ENCODE measurements at places on chromosomes 11 and 22.

GRCh38 chr11:74427384-74427886 lies 29.2 kb upstream of the PGM2L1 start:
- no peak for DNase-seq

DNA sequence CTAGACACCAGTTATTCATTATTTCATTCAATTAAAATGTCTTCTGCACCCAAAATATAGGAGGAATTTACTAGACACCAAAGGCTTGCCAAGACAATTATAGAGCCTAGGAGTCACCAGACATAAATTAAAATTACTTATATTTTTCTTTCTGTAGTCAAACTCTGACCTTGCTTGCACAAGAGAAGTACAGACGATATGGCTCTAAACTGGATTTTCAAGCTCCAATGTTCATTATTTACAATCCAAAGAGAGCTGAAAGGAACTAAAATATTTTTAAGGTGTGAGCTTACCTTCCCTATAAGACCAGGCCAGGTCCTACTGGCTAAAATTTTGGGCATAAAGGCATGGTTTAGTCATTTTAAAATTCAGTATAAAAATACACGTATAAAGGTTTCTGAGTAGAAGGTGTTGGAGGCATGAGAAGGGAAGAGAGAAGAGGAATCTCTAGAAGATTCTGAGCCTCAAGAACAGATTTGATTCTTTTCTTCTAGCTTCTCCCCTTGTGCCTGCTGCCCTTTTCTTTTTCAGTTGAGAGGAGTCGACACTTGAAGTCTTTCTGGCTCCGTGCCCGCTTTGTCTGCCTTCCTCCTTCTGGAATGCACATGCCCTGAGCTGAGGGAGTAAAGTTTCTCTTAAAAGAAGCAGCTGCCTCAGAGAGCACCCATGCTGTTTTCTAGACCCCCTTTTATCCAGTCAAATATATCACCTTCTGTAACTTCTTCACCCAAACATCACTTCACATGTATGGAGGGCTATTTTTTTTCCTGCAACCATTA lies 13.5 kb downstream of the C11orf97 start:
- DNase-seq: no peak

GRCh38 chr11:33542921-33543320 lies 157.7 kb downstream of the C11orf91 start:
- DNase-seq: peak; percentile 10

DNA sequence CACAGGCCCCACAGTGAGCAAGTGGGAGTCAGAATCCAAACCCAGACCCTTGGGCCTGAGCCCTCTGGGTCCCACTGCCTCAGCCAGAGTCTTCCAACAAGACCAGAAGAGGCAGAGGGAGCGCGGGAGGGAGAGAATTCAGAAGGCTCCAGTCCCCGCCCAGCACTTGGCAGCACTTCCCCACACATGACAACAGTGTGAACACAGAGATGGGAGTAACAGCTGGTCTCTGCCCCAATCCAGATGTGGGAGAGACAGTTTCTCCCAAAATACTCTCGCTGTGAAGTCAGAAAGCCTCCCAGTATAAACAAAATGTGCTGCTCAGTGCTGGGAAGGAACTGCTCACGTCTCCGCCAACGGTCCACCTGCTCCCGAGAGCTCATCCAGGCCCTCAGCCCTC lies 219.9 kb downstream of the MN1 start:
- no peak for DNase-seq

DNA sequence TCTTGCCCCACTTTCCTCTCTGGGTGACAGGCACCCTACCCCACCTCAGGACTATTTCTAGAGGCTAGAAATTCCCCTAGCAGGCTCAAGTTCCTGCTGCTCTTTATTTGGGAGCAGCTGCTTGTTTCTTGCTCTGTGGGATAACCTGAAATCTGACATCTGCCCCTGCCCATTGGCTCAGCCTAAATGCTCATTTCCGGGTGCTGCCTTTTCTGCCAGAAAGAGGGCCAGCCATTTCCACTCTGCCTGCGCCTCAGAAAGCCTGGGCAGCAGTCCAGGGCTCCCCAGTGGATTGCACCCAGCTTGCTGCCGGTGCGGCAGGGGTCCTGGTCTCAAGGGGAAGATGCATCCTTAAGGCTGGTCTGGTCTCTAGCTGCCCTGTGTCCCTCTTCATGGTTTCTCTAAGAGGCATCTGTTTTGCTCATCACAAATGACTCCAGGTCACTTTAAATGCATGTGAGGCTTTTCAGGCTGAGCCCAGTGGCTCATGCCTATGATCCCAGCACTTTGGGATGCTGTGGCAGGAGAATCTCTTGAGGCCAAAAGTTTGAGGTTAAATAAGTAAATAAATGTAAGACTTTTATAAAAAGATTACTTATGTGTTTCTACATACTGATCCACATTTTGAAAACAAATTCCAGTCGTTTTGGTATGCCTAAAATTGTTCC lies 10.3 kb upstream of the PNPLA5 start:
- DNase-seq: no peak

GRCh38 chr22:39454385-39454871 lies 2.4 kb upstream of the MGAT3 start:
- no peak for DNase-seq

- no peak for DNase-seq
These were observed 79.2 kb upstream of the GRIK4 start for GRCh38 chr11:120432056-120433018.

DNA sequence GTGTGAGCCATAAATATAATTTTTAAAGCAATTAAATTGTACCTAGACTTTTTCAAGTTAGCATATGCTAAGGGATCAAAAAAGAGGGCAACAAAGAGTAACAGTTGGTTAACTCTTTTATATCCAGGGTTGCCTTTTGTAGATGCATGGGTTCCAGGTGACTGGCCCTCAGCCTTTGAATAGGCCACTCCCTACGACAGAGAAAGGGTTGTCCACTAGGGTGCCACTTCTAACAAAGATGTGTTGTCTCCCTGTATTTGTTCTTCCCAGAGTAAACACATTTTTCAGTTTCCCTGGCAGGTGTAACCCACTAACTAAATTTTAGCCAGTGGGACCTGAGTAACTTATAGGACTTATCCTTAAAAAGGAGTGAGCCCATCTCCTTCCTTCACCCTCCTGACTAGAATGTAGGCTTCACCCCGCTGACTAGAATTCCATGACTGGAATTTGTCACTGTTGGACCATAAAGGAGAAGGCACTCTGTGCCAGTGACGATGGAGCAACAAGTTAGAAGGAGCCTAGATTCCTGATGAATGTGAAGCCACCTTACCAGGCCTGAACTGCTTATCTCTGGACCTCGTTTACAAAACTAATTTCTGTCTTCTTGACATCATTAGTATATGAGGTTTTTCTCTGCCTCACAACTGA lies 16.6 kb downstream of the TUG1 start:
- DNase-seq: no peak

DNA sequence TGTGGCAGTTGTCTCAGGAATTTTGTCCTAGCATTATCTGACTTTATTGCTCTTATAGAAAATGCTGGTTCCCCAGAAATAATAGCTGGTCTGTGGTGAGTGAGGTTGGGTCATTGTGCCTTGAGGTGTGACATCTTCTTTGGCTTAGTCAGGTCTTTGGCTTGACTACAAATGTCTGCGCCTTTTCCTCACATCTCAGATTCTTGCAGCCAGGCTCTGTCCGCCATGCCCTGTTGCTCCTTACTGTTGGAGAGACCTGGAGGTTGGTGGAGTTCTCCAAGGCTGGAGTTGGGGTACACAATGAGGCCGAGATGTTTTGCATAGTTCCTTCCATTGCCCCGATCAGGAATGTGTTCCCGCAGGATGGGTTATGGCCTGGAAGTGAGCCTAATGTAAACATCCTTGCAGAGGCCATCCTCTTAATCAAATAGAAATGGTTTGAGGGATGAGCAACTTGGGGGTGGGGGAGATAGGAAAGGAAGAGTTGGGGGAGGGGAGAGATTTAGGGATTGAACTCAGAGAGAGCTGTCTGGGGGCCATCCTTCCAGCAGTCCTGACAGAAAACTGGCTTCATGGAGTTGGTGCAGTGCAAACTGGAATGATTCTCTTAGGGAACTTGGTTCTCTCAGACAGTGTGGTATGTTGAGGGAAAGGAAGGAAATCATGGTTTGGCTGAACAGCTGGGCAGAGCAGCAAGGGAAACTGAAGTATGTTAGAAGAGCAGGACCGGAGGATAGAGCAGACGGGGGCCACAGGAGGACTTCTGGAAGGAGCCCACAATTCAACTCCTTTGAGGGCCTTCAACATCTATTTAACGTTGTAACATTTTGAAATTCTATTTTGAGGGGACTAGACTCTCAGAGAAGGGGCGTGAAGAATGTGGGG lies 49.9 kb downstream of the ZBTB16 start:
- no peak for DNase-seq

DNA sequence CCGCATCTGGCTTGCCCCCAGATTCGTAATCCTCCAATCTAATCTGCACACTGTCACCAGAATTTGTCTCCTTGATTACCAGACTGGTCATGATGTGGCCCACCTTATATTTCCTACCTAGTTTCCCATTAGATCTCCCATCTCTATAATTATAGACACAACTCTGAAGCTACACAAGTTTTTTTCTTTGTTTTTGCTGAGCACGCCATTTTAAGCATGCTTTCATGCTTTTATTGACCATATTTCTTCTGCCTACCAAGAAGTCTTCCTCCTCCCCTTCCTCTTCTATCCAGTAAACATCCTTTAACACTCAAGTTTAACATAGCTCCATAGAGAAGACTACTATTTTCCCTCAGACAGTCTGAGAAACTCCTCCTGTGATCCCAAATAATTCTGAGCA lies 24.3 kb upstream of the DEPDC7 start:
- DNase-seq: no peak

GRCh38 chr22:38867471-38868285 lies 4.3 kb downstream of the CBX6 start:
- DNase-seq: no peak

DNA sequence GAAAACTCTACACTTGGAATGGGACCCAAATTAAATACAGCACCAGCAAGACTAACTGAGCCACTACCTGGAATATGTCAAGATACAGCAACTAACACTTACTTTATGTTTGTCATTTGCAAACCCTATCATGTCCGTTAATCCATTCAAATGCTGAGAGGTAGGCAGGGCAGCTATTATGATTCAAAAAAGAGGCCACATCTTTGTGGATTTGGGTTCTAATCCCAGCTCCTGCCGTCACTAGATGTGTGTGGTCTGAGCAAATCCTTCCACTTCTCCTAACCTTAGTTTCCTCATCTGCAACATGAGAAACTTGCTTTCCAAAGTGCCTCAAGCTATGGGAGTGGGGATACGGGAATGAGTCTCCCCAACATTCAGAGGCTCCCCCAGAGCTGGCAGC lies 24.2 kb downstream of the FLI1 start:
- DNase-seq: no peak

- DNase-seq: no peak
These were observed 91.7 kb downstream of the PDE2A start for GRCh38 chr11:72582206-72583176.

DNA sequence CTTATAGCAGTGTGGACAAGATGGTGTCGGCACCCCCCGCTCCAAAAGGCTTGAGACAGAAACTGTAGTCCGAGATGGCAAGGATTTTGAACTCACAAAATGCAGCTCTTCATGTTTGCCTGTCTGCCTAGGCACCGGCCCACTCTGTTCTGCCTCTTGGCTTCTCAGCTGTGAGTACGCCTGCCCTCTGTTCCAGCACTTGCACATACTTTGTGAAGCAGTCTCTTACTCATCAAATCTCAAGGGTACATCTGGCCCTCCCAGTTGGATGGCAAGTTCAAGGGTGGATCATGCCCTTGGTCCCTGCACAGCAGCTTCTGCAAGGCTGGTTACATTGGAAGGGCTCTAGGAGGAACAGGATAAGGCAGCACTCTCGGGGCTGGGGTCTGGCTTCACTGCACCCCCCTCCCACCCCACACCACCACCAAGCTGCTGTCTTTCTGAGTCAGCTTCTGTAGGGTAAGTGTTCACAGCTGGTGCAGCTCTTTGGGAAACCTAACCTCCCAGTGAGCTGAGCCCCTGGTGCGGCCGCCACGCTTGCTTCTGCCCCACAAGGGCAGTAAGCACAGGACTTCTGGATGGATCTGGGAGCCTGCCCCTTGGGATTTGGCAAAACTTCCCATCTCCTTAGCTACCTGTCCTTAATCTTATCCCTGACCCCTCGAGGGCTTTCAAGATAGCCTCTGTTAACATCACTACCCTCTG lies 37.2 kb downstream of the FAM83F start:
- no peak for DNase-seq

GRCh38 chr22:45529971-45530575 lies 27.4 kb downstream of the FBLN1 start:
- no peak for DNase-seq

DNA sequence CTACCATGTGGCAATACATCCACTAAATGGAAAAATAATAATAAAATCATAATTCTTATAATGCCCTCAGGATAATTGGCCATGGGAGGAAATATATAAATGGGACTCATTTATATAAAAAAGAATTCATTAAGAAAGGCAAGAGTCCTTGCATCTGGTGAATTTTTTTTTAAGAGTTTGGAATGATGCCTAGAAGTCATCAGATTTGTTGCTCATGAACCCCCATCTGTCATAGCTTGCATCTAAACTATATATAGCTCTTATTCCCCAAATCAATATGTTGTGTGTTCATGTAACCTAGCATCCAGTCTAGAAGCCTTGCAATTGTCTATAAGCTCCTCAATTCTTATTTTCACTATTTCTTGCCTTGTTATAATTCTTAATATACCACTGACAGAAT lies 75.9 kb downstream of the CADM1 start:
- peak; percentile 32 for DNase-seq

DNA sequence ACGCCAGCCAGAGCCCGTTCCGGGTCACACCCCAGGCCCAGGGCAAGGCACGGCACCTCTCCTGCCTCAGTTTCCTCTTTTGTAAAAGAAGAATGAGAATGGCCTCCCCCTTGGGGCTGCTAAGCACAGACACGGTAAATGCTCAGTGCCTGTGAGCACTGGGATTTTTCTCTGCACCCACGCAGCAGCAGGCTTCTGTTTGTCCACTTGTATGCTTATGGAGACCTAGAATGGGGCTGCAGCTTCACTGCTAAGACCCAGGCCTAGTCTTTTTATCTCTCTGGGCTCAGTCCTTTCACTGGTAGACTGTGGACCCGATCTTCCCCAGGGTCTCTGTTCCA lies 1327.9 kb downstream of the TBC1D22A start:
- no peak for DNase-seq

- no peak for DNase-seq
These were observed 116.3 kb downstream of the STK33 start for GRCh38 chr11:8477680-8478079.

- DNase-seq: no peak
These were observed 22.4 kb downstream of the KIRREL3 start for GRCh38 chr11:126978165-126978564.

GRCh38 chr11:19811380-19811779 lies 98.7 kb downstream of the NAV2 start:
- peak; percentile 57 for DNase-seq
